ENCODE measurements at places on chromosomes 1 and 21.

- no peak for DNase-seq
Measured at GRCh38 chr1:231958448-231958847, 331.9 kb downstream of the DISC1 start.

DNA sequence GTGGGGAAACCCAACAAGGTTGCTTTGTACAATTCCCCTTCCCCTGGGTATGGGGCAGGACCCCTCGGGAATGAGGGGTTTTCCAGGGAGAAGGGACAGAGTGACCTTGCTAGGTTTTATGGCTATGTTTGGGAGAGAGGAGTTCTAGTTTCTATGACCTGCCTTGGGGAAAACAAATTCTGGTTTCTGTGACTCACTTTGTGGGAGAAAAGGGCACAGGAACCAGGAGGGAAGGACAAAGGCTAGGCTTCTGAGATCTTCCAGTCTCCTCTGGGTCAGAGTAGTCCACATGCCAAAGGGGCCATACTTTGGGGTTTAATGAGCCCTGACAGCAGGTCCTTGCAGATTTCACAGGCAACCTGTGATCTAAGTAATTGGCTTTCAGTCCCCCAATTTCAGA lies 5.5 kb upstream of the PTGER3 start:
- no peak for DNase-seq

- no peak for DNase-seq
Measured at GRCh38 chr1:157466011-157466410, 86.3 kb downstream of the FCRL5 start.

GRCh38 chr1:221732052-221732451 lies 9.8 kb downstream of the DUSP10 start:
- no peak for DNase-seq

DNA sequence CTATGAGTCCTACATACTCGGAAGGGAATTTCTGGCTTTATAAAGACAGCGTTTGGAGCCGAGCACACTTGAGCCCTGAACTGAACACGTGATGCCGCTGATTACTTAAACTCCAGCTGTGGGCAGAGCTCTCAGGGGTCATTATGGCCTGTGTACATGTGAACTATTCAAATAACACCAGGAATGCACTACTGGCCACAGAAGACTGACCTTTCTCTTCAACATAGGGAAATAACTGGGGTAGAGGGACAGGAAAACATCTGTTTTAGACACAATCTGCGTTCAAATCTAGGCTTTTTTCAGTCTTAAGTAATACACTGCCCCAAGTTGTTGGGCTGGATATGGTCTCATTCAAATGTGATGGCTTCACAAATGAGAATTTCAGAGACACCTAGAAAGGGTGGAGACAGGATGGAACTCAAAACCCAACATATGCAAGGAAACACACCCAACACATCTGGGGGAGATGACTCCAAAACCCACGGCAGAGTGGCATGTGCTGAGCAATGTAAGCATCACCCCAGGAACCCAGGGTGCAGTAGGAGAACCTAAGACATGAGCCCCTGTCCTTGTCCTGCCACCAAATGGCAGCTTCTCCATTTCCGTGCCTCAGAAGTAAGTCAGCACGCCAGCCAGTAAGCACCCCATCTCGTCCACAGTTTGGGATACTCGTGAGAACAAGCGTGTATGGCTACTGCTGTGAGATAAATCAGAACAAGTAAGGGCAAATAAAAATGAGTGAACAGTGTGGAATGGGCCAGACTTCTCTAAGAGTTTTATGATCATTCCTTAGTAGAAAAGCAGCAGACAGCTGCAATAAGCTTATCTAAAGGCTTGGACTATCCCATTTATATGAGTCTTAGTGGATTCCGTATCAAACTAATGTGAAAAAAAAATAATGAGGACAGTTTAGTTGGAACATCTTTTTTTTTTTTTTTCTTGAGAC lies 24.9 kb downstream of the NID1 start:
- DNase-seq = no peak

DNA sequence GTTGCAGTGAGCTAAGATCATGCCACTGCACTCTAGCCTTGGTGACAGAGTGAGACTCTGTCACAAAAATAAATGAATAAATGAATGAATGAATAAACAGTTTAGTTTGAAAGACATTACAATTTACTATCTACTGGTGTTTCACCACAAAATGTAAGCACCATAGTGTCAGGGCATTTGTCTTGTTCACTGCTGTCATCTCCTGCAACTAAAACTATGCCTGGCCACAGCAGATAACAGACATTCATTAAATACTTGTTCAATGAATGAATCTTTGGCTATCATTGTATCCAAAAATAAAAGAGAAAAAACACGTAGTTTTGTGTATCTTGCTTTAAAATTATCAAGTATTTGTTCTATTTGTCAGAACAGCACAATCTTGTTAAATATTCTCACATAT lies 32.5 kb downstream of the SASS6 start:
- no peak for DNase-seq

Measured in NB4 (cell line).